ENCODE measurements at places on chromosomes 11 and 22. TPM values are rescaled to one million over a fixed set of nuclear protein-coding genes. Genes with fewer than 3 reads are reported as not detected.

GRCh38 chr11:69822676-69823494 lies 3.7 kb upstream of the FGF3 start:
- no peak for DNase-seq

- DNase-seq: no peak
Measured at GRCh38 chr11:12674936-12675696, 895 bp downstream of the TEAD1 start.

DNA sequence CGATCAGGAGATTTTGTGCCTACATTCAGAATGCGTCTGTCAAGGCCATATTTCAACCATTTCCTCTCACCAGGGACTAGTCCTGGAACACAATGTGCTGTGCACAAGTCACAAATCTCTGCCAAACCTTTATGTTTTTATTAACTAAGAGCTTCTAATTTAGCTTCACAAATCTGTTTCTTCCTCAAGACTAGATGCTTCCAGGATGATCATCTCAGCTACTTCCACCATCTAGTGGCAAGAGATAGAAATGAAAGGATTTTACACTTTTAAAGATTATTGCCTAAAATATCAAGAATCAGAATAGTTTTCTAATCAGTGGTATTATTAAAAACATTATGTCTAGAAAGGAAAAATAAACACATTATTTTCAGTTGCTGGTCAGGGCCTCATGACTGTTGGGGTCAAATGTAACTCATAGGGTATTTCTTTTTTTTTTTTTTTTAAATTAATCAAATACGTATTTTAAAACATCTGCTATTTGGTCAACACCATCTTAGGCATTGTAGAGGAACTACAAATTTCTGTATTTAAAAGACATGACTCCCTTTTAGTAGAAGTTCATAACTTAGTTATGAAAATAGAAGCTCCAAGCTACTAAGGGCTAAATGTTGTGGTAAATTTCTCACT lies 1102.6 kb downstream of the DLG2 start:
- DNase-seq: no peak

DNA sequence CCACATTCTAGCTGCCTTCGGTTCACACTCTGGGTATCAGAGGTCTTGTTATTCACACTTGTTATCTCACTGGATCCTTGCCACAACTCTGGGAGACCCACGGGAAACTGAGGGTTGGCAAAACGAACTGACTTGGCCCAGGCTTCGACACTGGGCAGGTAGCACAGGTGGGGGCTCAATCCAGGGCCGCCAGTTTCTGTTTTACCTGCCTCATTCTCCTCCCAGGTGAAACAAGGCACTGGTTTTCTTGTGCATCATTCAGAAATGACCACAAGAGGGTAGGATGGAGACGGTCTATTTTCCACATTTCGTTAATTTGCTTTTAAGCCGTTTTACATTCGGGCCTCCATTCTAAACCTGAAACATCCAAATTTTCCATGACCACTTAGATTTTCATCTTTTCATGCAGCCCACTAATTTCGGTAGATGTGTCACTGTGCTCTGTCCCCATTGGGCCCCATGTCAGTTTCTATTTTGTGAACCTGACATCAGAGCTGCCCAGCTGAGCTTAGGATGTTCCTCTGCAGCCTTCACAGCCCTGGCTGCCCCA lies 108.1 kb downstream of the KIAA1671 start:
- no peak for DNase-seq

GRCh38 chr11:110093407-110094297 lies 460 bp downstream of the ZC3H12C start:
- peak; percentile 91 for DNase-seq

- DNase-seq: no peak
Measured at GRCh38 chr11:69413993-69414392, 67.5 kb upstream of the LINC01488 start.

- no peak for DNase-seq
Measured at GRCh38 chr11:19316434-19316833, 75.7 kb upstream of the E2F8 start.

DNA sequence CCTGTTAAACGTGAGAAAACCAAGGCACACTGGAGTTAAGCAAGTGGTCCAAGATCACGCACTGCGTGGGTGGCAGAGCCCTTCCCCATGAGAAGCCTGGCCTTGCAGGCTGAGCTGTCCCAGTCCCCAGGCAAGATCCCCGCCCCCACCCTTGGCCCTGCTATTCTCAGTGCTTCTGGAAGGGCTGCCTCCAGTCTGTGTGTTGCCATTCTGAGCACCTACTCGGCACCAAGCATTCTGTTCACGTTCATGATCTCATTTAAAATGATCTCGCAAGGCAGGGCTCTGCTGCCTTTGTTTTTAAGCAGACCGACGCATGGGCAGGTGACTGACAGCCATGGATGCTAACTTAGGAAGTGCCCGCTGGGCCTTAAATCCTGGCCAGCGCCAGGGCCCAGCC lies 62.8 kb downstream of the PHF21B start:
- DNase-seq: no peak

DNA sequence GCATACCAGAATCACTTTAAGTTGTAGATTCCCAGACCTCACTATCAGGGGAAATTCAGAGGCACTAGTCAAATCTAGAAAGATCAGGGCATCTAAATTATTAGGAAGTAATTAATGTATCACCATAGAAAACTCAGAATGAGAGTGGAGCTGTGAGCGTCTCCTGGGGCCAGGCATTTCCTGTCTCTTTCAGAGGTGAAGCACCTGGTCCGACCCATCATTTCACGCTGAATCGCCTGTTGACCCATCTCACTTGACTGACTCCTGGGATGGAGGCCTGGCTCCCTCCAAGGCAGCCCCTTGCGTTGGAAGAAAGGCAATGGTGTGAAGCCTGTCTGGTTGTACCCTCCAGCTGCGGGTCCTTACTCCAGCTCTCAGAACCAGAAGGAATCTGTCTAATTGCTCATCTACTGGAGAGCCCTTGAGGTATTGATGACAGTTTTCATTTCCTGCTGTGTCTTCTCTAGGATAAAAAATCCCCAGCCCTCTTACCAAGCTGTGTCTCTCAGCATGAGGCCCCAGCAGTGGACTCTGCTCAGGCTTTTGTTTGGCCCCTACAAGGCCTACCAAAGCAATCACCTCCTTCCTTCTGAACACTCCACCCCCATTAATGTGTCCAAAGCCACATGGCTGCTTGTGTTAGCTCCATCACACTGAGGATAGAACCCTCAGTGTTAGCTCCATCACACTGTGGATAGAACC lies 93.2 kb upstream of the SYT13 start:
- DNase-seq: peak; percentile 39

- peak; percentile 100 for DNase-seq
Measured at GRCh38 chr22:38700789-38701628, at the start of gene JOSD1. JOSD1 (minus strand) TSS chr22:38700943; CDS start chr22:38699987, 956 bp downstream.

DNA sequence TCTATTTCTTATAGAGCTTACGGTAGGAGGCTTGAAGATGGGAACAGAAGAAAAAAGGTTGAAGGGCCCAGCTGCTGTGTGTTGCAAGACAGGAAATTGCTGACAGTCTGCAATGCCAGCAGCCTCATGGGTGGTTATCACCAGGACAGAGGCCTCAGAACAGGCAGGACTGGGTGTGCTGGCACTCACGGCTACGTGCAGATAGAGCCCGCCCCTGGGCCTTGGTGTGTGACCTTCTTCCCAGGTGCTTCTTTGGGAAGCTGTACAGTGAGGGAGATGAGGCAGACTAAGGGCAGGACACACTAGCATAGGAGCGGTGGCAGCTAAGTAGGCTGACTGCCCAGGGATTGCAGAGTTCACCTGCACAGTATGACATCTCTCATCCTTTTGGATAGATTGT lies 12.6 kb downstream of the PRAME start:
- no peak for DNase-seq

DNA sequence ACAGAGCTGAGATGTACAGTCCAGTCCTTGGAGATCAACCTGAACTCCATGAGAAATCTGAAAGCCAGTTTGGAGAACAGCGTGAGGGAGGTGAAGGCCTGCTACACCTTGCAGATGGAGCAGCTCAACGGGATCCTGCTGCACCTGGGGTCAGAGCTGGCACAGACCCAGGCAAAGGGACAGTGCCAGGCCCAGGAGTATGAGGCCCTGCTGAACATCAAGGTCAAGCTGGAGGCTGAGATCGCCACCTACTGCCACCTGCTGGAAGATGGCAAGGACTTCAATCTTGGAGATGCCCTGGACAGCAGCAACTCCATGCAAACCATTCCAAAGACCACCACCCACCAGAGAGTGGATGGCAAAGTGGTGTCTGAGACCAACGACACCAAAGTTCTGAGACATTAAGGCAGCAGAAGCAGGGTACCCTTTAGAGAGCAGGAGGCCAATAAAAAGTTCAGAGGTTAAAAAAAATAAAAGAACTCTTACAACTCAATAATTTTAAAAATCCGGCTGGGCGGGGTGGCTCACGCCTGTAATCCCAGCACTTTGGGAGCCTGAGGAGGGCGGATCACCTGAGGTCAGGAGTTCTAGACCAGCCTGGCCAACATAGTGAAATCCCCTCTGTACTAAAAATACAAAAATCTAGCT lies 69.9 kb upstream of the RTL6 start:
- peak; percentile 80 for DNase-seq

Gene MRTFA
- 49.8 TPM for total RNA-seq

Gene OR5A1
- total RNA-seq: not detected

Data from mesenteric fat pad (tissue), 1 donor.